Central memory CD4-positive, alpha-beta T cell (primary cell): ENCODE measurements at places on chromosomes 16 and 17.

DNA sequence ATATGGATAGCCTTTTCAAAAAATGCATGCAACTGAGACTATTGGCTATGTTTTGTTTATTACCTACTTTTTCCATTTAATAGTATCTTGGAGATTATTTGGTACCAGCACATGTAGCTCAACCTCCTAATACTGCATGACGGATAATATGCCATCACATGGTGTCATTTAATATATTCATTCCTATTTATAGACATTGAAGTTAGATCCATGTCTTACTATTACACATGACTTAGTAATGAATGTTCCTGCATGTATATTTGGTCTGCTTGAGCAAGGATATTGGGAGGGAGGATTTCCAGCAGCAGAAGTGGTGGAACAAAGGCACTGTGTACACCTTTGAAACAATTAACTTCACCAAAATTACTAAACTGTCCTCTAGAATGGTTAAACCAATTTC lies 561.3 kb downstream of the WWOX start:
- no peak for DNase-seq

GRCh38 chr17:52079496-52079895 lies 79.0 kb downstream of the CA10 start:
- DNase-seq, result no peak

GRCh38 chr16:57639172-57639887 lies 10.9 kb downstream of the ADGRG1 start:
- no peak for DNase-seq

GRCh38 chr17:42291129-42291528 lies 2.8 kb downstream of the STAT5A start:
- DNase-seq, result no peak
